Femur (tissue), 1 donor: ENCODE measurements at places on chromosomes 13 and 19.

DNA sequence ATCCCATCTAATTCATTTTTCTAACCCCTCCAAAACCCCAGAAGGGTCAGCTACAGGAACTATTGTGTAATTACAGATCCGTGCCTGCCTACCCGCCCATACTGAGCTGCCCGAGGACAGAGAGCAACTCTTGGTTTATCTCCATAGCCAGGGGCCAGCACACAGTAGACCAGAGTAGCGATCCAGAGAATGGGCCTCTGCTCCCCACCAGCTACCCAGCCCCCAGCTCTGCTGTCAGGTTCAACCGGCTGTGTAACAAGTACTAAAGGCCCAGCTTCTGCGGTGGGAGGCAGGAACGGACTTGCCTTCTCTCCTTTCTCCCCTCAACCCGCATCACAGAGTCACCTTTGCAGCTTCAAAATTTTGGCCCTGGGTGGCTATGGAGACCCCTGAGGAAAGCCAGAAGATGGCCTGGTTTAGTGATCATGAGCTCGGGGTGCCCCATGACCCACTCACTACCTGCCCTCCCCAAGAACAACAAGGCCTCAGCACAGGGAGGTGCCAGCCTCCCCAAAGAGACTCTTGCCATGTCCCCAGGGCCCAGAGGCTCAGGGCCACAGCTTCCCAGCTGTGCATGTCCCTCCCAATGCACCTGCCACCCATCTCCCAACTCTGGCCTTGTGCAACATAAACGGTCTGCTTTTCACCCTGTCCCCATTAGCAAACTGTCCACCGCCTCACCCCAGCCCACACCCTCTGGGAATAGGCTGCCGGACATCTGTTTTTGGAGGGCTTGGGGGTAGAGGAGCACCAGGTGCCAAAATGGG lies 5.7 kb downstream of the CALM3 start:
- DNase-seq, result no peak

DNA sequence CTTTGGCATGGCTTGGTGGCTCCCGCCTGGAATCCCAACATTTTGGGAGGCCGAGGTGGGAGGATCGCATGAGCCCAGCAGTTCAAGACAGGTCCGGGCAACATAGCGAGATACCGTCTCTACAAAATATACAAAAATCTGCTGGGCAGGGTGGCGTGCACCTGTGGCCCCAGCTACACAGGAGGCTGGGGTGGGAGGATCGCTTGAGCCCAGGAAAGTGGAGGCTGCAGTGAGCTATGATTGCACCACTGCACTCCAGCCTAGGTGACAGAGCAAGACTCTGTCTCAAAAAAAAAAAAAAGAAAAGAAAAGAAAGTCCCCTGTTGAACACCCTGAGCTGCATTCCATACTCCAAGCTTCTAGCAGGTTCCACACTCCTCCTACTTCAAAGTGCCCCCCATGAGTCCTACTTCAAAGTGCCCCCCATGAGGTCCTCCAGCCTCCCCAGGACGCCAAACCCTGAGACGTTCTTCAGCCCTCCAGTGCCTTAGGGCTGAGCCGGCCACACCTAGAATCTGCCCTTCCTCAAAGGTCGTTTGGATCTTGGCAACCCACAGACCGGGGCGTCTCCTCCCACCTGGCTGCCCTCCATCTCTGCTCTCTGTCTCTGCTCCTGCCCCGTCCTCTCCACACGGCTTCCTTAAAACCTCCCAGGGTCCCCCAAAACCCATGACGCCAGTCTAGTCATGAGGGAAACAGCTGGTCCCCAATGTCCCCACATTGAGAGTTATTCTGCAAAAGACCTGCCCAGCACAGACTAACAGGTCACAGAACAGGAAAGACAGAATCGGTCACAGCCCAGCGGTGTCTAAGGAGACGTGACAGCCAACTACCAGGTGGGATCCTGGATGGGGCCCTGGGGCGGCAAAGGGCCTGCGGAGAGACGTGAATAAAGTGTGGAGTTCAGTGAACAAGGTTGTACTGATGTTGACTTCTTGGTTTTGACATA lies 4.8 kb downstream of the TJP3 start:
- DNase-seq, result no peak

DNA sequence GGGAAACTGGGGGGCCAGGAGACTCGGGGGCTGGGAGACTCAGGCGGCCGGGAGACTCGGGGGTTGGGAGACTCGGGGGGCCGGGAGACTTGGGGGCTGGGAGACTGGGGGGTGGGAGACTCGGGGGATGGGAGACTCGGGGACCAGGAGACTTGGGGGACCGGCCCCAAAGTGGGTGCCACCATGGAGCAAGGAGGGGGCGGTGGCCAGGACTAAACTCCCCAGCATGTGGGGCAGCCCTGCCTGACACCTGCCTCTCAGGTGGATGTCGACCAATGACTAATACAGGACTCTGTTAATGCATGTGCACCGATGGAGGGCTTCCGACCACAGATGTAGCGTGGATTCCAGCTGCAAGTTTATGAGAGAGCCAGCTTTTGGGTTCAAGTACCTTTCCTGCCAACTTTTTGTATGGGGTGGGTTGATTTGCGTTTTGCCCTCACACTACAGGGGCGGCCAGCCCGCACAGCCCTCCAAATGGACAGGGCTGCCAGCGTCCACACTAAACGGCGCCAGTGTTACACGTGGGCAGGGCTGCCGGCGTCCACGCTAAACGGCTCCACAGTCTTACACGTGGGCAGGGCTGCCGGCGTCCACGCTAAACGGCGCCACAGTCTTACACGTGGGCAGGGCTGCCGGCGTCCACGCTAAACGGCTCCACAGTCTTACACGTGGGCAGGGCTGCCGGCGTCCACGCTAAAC lies 62.2 kb downstream of the RASA3 start:
- DNase-seq, result peak; percentile 24

- peak; percentile 13 for DNase-seq
Observed at GRCh38 chr13:97975280-97975847, 21.9 kb downstream of the IPO5 start.

- no peak for DNase-seq
Observed at GRCh38 chr13:80054806-80055205, 286.1 kb downstream of the SPRY2 start.

DNA sequence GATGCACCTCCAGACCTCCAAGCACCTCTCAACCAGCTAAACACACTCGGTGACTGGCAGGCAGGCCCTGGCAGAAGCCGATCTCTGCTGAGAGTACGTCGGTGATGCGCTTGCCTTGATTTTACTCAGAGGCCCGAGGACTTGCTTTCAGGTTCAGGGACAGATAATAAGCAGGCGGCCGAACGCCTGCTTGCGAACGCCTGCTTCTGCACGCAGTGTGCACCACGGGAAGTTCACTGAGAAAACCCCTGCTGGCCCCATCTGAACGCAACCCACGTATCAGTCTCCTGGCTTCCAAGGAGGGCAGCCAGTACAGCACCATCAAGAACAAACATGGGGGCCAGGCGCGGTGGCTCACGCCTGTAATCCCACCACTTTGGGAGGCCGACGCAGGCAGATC lies 108.0 kb downstream of the STK24 start:
- peak; percentile 13 for DNase-seq

DNA sequence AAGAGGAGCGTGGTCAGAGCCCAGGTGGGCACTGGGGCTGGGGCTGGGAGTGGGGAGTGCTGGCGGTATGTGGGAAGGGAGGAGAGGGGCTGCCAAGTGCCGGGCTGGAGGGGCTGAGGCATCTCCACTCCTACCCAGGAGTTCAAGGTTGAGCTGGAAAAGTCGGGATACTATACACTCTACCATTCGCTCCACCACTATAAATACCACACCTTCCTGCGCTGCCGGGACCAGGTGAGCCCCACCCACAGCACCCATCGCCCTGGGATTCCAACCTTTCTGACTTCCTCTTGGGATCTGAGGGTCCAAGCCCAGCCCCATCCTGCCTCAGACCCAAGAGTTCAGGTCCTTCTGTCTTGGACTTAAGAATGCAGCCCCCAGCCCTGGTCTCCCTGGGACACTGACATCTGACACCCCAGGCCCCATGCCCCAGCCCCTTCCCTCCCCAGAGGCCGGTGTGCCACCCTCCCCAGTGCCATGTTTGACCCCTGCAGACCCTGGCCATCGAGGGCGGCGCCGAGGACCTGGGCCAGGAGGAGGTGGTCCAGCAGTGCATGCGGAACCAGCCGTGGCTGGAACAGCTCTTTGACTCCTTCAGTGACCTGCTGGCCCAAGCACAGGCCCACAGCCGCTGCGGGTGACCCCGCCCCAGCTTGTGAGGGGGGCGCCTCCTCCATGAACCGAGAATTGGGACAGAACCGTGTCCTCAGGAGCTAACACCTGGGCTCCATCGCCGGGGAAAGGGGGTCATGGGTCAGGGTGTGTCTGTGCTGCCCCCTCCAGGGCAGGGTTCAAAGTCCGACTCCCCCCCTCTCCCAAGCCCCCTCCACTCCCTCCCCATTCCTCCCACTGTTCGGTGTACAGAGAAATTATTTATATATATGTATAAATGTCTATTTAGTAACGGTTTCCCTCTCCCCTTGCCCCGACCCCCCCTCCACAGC lies 14.7 kb downstream of the RRAS start:
- no peak for DNase-seq

DNA sequence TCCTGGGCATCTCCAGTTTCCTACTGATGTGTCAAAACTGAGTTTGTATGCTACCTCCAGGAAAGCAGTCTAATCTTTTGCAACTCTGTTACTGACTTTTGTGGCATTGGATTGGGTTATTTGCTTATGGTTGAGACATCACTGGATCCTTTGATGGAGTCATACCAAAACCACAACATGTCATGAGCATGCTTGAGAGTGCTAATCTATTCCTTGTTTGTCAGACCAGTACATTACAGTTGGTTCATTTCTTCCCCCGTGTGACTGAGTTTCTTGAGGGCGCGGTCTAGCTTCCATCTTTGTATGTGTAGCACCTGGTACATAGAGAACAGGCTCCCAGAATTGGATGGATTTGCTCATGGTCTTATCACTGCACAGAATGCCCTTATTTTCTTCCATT lies 43.2 kb downstream of the SUGT1 start:
- DNase-seq, result no peak

DNA sequence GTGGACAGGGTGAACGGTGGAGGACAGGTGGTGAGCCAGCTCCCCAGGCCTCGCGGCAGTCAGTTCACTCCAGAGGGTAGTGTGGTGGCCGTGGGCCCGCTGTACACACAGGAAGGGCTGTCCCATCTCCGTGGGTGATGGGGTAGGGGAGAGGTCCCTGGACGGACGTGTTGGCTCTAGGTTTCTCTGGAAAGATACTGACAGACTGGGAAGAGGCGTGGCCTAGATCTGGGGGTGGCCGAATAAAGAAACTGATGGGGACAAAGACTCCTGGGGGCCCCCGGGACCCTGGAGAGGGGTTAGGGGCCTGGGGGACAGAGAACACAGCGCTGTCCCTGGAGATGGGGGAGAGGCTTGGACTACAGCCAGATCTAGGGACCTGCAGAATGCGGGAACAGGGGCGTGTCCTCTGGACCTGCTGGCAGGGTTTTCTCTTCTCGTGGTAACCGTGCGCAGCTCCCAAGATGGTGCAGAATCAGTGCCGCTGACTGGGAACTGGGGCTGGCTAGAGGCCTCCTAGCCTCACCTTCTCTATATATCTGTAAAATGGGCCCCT lies 4.0 kb upstream of the PRAM1 start:
- DNase-seq, result no peak

DNA sequence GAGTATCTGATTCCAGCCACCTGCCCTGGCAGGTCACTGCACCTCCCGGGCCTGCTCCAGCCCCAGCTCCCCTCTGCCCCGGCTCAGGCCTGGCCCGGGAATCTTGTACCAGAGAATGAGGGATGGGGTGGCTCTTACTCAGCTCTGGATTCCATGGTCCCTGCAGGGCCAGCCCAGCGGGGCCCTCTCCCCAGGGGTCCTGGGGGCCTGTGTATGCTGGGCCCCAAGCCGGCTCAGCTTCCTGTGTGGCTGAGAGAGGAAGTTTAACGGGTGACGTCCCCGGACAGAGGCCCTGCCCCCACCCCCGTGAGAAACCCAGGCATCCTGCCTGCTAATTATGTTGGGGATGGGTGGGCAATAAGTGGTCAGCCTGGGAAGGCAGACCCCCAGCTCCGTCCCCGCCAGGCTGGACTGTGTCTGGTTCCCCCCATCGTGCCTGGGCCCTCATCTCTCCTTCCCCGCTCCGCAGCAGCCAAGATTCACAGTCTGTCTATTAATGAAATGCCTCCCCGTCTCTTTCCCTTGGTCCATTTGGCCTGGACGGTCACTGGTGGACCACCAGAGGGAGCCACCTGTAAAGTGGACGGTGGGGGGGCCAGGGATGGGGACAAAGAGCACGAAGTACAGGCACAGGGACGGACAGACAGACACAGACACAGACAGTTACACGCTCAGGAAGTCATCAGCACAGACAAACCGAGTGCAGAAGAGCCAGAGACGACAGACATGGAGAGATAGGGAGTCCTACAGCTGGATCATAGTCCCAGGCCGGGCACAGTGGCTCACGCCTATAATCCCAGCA lies at the start of gene DENND1C:
DENND1C (minus strand) TSS at position 247 of the 802 bp plus-strand sequence; CDS start at position 155, 92 bp downstream.
- DNase-seq, result no peak

DNA sequence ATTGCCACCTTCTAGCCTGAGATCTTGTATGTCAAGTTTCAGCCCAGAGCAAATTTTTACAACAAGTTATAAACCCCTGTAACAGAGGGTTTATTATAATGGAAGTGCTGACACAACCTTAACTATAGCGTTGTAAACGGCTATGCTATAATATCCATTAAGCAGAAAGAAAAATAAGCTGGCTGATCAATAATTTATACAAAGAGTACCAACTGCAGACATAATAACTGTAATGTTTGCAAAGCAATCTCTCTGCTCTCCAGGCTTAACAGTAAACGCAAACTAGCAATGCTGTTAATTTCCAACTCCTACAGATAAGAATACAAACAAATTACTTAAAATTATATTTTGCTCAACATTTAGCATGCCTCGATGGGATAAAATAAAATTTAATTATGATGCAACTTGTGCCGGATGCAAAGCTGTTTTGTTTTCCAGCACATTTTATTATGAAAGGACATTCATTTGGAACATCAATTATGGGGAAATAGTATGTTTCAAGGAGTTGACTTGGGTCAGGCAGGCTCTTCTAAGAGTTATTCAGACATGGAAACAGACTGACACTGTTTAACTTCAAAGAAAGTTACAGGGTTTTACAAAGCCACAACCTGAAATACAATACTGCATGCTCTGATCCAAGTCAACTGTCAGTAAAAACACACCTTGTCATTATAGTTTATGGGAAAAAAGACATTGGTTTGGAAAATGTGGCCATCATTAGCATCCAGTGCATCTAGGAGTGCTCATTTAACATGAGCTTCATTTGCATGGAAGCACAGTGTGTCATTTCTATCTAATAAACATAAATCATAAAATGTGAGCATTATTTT lies 6.6 kb upstream of the DACH1 start:
- no peak for DNase-seq

GRCh38 chr13:107847406-107847805 lies 367.9 kb downstream of the LIG4 start:
- no peak for DNase-seq
